ENCODE measurements at places on chromosomes 1 and 21. TPM values are rescaled to one million over a fixed set of nuclear protein-coding genes. Genes with fewer than 3 reads are reported as not detected.
A peak's percentile ranks its signal among the peaks of the same experiment; 100 is the strongest.

GRCh38 chr1:154206196-154206595, at the start of gene CFAP141:
TSS of gene CFAP141 (minus strand) at chr1:154206333. CDS start at chr1:154206307, 26 bp downstream.
- DNase-seq, result peak; percentile 27

DNA sequence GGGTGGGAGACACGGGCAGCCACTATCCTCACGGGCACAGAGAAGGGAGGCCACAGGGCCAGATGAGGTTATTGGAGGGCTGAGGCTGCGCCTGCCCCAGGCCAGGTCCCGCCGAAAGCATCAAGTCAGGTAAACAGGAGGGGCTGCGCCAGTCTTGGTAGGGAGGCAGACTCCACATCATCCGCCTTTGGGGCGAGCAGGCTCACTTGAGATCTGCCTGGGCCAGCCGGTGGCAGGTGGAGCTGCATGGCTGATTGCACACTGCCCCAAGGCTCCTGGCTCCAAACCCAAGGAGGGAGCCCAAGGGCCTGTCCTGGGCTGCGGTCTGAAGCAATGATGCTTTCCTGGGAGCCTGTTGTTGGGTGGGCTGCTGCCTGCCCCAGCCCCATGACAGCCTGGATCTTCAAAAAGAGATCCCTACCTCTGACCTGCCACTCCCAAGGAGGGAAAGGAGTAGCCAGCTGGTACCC, 4.6 kb downstream of the SMIM1 start:
- DNase-seq, result no peak

DAB1 gene
- not detected for total RNA-seq

TMEM240 gene
- 0.74 TPM for total RNA-seq

EPHA8 gene
- not detected for total RNA-seq
